Activated CD4-positive, alpha-beta T cell treated with anti-CD3 and anti-CD28 coated beads, Interleukin-2, amount 10 ng/mL, durations not matched to agents 7 days and 5 days (primary cell): ENCODE measurements at places on chromosomes 2 and 18. TPM values are rescaled to one million over a fixed set of nuclear protein-coding genes. Genes with fewer than 3 reads are reported as not detected.

- DNase-seq = no peak
- H3K36me3 ChIP-seq = no peaks in the 10 kb centered on the region
- H3K4me3 ChIP-seq = no peak overlapping the region
- no peak overlapping the region for H3K27ac ChIP-seq
- no peaks in the 10 kb centered on the region for H3K27me3 ChIP-seq
Observed at GRCh38 chr2:108588070-108588668, 53.9 kb downstream of the LIMS1 start.

DNA sequence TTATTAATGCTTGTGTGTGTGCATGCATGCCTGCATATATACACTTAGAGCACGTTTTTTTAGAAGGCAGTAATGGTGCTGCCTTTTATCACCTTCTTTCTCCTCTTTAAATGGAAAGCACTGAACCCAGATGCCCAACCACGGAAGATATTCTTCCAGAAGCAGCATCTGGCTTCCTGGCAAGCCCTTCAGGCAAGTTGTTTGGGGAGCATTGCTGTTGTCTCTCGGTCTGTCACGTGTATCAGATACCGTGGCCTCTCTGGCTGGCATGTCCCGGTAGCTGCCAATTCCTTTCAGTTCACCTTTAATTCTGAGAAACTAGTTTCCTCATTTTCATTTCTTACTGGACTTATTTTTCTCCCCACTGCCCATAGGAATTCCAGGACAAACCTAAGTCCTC lies 587.8 kb downstream of the ARHGAP15 start:
- no peak overlapping the region for H3K4me3 ChIP-seq
- H3K27ac ChIP-seq = no peak overlapping the region
- peaks cover 65% of the 10 kb centered on the region for H3K36me3 ChIP-seq
- H3K4me1 ChIP-seq = peaks cover 10% of the 10 kb centered on the region

GRCh38 chr2:172438741-172439508 lies 11.5 kb downstream of the ITGA6 start:
- H3K27ac ChIP-seq = peak overlapping the region; percentile 44
- peaks cover 3% of the 10 kb centered on the region for H3K27me3 ChIP-seq
- peak overlapping the region; percentile 40 for H3K4me3 ChIP-seq
- no peak for DNase-seq

DNA sequence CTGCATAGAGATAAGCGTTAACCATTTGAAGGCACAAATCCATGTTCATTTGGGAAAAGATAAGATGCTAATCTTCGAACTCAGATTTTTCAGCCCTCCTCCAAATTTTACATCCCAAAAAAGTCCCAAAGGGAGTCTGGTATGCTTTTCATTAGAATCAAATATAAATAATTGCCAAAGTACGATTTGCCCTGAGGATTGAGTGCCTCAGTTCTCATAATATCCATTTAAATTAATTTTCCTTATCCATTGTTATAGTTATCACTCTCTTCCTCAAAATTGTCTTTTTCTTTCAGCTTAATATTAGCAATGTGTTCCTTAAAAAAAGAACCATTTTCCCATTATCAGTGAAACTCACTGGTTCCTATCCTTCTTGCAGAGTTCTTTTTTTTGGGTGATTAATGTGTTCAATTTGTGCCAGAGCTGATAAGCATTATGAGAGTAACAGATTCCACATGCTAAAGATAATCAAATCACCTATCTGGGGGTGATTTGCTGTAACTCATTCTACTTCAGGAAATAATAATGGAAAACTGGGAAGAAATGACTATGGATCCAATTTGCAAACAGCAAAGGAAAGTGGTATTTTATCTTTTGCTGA lies 686 bp downstream of the HNMT start:
- no peak for DNase-seq
- H3K27me3 ChIP-seq = peaks cover 2% of the 10 kb centered on the region
- no peak overlapping the region for H3K4me3 ChIP-seq
- no peak overlapping the region for H3K27ac ChIP-seq

GRCh38 chr2:234399451-234400246 lies 97.2 kb downstream of the ARL4C start:
- DNase-seq = no peak
- H3K27me3 ChIP-seq = no peaks in the 10 kb centered on the region
- no peak overlapping the region for H3K4me3 ChIP-seq
- peaks cover 71% of the 10 kb centered on the region for H3K4me1 ChIP-seq
- H3K27ac ChIP-seq = peak overlapping the region; percentile 7

GRCh38 chr2:159035790-159036411 lies 67.5 kb downstream of the TANC1 start:
- no peak overlapping the region for H3K4me3 ChIP-seq
- H3K36me3 ChIP-seq = no peaks in the 10 kb centered on the region
- H3K27ac ChIP-seq = no peak overlapping the region

The DSG2 gene
- total RNA-seq = 1.3 TPM
